ENCODE measurements at places on chromosomes 1 and 21.
A peak's percentile ranks its signal among the peaks of the same experiment; 100 is the strongest.

DNA sequence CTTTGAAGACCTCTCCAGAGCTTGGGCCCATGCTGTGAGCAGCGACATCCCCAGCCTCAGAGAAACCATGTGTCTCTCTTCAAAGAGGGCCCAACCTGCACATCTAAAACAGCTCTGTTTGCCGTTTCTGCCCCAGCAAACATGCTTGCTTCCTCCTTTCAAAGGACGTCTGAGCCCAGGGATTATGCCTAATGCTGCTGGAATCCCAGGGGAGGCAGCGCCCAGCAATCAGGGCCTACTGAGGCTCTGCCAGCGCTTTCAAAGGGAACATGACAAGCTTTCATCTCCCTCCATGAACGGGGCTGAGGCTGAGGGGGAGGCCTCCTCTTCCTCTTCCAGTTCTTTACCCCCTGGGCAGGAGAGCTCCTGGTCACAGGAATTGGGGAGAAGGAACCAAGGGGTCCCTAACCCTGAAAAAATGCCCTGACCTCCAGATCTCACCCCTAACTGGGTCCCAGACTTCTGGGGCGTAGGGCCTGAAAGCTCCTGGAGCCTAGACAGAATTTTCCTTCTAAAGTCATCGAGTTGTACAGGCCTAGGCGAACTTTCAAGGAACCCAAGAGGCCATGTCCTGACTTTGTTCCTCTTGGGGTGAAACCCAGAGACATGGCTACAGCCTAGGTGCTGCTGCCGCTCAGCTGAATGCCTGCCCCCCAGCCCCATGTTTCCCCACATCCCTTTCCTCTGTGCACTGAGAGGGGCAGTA lies 13.4 kb upstream of the ASCL5 start:
- DNase-seq = no peak

GRCh38 chr1:217526636-217527035 lies 104.3 kb downstream of the GPATCH2 start:
- no peak for DNase-seq

DNA sequence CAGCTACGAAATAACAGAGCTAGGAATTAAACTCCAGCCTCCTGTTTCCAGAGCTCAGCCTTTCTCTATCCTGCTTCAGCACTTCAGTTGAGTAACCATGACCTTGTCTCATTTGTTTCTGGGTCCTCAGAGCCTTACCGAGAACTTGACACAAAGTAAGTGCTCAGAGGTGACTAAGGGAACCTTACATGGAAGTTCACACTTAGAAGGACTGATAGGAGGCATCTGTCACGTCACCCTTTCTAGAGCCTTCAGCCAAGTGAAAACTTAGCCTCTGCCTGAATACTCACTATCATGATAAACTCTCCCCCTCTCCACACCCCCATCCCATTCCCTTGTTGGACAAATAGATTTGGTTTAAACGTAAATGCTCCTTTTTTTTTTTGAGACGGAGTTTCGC lies 9.8 kb upstream of the LUZP1 start:
- DNase-seq = no peak

- no peak for DNase-seq
Measured at GRCh38 chr1:203142684-203143408, 15.3 kb downstream of the ADORA1 start.

DNA sequence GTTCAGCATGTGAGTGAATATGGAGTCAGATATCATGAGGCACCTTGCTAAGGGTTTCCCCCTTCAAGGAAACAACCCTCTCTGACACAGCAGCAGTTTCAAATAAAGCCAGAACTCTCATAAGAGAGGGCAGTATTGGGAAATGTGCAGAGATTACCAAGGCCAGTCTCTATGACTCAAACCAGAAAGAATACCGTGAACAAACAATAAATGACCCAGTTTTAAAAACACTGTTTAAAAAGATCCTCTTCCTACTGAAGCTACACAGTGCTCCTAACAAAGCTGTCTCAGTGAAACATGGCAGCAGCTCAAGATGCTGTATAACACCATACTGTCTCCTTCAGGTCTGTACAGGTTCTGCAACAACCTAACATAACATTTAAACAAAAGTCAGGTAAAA lies 102.6 kb downstream of the KIAA0319L start:
- DNase-seq = no peak

DNA sequence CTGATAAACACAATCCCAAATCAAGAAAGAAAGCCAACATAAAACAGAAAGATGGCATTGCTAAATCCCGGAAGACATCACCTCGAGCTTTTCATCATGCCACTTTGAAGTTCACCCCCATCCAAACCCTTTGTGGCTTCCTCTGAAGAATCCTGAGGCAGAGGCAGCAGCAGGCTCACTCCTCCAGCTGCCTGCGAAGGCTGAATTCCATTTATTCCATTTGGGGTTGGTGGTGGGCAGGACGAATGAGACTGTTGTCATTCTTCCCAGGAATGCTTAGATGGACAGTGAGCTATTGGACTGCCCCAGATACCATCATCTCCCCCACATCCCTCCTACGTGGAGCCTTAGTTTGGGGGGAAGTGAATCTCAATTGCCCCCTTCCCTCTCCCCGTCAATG lies 437.5 kb downstream of the SMYD3 start:
- DNase-seq = no peak

DNA sequence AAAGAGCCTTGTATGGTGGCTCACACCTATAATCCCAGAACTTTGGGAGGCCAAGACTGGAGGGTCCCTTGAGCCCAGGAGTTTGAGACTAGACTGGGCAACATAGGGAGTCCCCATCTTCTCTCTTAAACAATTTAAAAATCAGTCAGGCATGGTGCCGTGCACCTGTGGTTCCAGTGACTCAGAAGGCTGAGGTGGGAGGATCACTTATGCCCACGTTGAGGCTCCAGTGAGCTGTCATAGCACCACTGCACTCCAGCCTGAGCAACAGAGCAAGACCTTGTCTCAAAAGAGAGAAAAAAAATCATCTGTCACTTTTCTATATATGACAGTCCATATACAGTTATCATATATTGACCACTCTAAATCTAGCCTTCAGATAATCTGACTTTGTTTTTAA lies 658.3 kb downstream of the LTN1 start:
- DNase-seq = no peak

GRCh38 chr1:75559800-75560199 lies 51.1 kb downstream of the SLC44A5 start:
- no peak for DNase-seq

GRCh38 chr21:41929248-41929647 lies 24.6 kb downstream of the C2CD2 start:
- no peak for DNase-seq

GRCh38 chr1:234186037-234186688 lies 187.1 kb upstream of the COA6 start:
- no peak for DNase-seq

DNA sequence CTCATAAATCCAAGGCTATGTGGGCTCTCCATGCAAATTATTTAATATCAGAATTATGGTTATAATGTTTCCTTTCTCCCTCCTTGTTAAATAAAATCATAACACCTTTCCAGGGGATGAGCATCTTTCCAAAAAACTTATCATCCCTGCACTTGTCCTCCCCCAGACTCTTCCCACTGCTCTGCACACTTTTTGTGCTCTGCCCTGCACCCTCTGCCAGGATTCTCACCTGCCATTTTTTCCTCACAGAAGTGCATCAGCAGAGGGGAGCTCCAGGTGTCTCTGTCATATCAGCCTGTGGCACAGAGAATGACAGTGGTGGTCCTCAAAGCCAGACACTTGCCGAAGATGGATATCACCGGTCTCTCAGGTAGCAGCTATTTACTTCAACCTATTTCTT lies 20.9 kb downstream of the SYT11 start:
- no peak for DNase-seq

GRCh38 chr1:170200621-170201397 lies 55.0 kb downstream of the NTMT2 start:
- DNase-seq = no peak

DNA sequence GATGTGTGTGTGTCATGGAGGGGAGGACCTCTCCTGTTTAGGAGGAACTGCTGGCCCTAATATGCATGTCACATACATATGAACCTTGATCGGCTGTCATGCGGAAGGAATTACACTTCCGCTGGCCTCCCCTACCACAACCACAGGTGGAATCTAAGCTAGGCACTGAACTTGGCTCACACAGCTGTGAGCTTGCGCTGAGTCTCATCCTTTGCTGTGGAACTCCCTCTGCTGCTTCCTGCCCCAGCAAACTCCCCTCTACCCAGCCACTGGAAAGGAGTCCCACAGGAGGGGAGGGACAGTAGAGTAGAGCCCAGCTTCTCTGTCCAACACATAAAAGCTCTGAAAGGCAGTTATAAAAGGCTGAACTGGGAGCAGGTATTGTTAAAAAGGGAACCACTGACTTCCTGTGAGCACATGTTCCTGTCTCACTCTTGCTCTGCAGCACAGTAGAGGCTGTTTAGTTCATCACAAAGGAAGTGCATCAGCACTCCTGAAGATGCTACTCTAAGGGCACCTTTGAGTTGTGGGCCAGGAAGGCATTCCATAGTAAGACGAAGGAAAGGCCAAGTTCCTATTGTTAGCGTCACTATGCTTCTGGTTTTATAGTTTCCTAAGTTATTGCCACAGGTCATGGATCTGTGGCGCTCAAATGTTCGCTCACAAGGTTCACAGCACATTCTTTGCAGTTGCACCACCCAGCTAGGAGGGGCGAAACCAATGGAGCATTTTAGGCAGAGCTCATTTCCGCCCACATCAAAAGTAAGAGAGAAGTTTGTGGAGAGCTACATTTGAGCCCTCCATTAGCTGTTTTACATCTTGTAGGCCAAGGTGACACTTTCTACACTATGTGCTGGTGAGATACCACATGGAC lies 17.7 kb upstream of the PTPRC start:
- DNase-seq = peak; percentile 45

- DNase-seq = no peak
Measured at GRCh38 chr1:149846593-149847466, 52.5 kb upstream of the BOLA1 start.
